ENCODE measurements at places on chromosomes 7 and 10.

DNA sequence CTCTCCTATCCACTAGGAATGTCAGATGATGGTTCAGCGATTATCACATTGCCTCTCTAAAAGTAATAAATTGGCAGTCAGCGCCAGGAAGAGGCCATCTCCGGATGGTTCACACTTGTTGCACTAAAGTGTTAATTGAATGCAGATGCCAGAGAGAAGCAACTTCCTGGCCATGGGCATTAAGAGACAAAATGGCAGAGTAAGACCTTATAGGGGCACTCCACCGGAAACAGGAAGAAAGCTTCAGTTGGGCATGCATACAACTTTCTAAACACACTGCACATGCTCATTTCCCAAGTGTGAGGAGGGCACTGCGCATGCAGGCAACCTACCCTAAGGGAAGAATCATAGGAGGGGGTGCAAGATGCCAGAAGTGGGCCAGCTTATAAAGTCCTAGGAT is 71.7 kb upstream of the AUTS2 start:
- no peak for DNase-seq

DNA sequence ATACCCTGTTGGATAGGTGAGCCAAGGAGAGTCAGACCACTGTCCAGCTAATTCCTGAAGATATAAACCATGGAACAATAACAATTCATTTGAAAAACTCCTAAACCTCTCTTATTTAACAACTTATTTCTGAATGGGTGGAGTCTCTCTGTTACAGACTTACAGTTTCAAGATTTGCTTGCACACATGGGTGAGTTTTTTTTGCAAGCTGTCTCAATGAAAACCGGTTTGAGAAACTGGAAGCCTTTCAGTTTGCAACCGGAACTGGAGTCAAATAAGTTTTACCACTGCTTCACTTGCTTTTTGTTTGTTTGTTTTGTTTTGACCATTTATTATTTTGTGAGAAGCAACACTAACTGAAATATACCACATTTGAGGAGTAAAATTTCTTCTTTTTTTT is 243.8 kb downstream of the MTERF1 start:
- DNase-seq = no peak

DNA sequence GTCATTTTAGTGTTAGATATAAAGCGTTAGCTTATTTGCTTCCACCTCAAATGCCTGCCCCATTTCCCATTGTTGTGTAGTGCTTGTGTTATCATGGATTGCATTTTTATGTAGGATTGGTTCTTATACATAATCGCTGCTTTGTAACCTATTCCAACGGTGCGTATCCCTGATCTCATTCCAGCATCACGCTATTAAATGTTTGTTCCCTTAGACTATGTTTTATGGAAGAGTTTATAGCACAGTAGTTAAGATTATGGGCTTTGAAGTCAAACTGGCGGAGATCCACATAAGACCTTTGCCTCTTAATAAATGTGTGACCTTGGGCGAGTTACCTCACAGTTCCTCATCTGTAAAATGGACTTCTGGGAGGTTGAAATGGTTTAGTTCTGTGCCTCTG is 34.0 kb upstream of the ELN start:
- DNase-seq = no peak

GRCh38 chr10:73253225-73253555 is 746 bp upstream of the MRPS16 start:
- DNase-seq = no peak

- DNase-seq = no peak
These were observed 32.7 kb upstream of the TARP start for GRCh38 chr7:38306171-38306570.

GRCh38 chr10:81136261-81136660 is 598.6 kb downstream of the SH2D4B start:
- no peak for DNase-seq

- no peak for DNase-seq
These were observed 610.5 kb downstream of the KCNMA1 start for GRCh38 chr10:77027141-77027540.

- DNase-seq = no peak
These were observed 120.8 kb downstream of the PTPN20 start for GRCh38 chr10:47031901-47032465.

DNA sequence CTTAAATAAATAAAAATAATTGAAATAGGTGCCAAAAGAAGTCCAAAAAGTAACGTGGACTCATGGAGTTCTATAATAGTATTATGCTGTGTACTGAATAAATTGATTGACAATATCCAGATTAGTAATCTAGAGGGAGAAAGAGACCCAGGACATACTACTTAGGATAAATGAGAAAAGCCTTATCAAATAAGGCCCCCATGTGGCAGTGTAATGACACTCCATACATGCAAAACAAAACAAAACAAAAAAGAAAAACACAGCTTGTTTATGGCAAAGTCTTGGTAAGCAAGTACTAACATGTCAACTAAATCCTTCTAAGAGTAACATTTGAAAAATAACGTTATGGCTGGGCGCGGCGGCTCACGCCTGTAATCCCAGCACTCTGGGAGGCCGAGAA is 3.6 kb upstream of the RUNDC3B start:
- DNase-seq = no peak

GRCh38 chr7:101940830-101941229 is 123.4 kb downstream of the CUX1 start:
- DNase-seq = no peak

DNA sequence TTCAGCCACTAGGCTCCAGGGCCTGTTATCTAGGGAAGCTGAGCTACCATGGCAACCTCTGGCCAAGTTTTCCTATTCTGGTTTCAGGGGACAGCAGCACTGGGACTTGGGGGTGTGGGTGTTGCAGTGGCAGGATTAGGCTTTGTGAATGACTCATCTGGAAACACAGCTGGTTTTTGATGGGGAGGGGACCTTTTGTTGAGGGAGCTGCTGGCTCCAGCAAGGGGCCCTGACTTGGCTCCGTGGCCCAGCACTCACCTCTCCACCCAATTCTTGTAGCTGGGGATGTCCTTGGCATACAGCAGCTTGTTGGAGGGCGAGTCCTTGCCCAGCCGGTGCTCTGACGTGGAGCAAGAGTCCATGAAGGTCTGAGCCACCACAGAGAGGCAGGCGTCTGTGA is 435.9 kb downstream of the PLXNA4 start:
- no peak for DNase-seq

- DNase-seq = no peak
These were observed 89.3 kb upstream of the ZNF746 start for GRCh38 chr7:149586646-149587645.

GRCh38 chr10:104103956-104104355 is 18.0 kb upstream of the SFR1 start:
- DNase-seq = no peak

DNA sequence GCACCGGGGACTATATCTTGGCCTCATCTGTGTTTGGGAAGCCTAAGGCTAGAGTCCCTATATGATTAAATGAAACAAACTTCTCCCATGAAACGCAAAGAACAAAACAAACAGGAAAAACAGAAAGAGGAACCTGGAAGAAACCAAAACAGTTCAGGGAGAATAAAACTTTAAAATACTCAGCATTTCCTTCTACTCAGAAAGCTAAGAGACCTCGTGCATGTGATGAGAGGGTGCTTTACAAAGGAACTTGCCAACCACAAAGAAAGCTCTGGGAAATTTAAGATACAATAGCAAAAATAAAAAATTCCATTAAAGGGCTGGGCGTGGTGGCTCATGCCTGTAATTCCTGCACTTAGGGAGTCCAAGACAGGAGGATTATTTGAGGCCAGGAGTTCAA is 6.9 kb downstream of the PILRA start:
- no peak for DNase-seq

GRCh38 chr7:138937484-138937883 is 43.7 kb downstream of the KIAA1549 start:
- no peak for DNase-seq

DNA sequence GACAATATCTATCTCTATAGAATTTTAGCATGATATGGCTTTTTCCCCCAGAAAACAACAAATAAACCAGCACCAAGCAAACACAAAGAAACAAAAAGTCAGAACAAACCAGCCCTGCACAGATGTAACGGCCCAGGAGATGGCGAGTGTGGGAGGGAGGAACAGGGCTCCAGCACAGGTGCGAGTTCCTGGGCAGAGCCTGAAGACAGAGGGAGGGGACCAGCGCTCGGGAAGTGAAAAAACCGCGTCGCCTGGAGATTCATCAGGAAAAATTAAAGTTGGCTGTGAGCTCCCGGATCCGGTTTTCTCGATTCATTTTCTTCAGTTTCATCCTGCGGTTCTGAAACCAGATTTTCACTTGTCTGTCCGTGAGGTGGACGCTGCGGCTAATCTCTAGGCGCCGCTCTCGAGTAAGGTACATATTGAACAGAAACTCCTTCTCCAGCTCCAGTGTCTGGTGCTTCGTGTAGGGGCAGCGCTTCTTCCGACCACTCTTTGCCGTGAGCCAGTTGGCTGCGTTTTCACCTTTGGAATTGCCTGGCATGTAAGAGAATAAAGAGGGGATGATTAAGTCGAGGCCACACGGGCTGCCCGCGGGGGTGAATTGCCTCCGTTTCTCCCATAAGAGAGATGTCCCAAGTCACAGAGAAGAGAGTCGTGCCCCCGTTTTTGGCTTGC is 2.3 kb downstream of the HOXA10 start:
- DNase-seq = no peak

- DNase-seq = no peak
These were observed 36.6 kb upstream of the SRGN start for GRCh38 chr10:69051303-69051702.

DNA sequence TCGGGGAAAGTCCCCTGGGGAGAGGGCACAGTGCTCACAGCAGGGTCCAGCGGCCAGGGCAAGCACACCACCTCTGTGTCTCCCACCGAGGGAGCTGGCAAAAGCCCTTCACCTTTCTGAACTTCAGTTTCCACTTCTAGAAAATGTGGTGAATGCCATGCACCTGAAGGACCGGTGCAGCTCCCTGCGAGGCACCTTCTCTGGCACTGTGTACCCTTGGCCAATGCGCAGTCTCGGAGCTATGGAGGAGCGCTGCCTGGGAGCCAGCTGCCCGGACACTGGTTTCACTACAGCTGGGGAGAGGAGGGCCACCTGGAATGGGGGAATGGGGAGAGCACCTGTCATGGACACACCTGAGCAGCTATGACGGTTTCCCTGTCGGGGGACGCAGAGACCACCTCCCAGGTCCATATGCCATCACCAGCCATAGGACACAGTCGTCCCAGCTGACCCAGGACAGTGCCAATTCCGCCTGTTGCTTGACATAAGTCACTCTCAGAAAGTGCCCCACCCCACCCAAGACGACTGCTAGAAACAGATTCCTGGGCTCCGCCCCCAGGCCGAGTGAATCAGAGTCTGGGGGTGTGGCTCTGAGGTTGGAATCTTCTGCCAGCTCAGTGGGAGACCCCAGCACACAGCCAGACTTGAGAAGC is 16.8 kb downstream of the RASGEF1A start:
- DNase-seq = no peak

GRCh38 chr10:93406364-93407145 is 75.6 kb downstream of the MYOF start:
- DNase-seq = no peak

- DNase-seq = no peak
These were observed 90.1 kb upstream of the ANKRD1 start for GRCh38 chr10:91010952-91011351.

- DNase-seq = no peak
These were observed 34.7 kb downstream of the DDIT4 start for GRCh38 chr10:72308320-72308987.

DNA sequence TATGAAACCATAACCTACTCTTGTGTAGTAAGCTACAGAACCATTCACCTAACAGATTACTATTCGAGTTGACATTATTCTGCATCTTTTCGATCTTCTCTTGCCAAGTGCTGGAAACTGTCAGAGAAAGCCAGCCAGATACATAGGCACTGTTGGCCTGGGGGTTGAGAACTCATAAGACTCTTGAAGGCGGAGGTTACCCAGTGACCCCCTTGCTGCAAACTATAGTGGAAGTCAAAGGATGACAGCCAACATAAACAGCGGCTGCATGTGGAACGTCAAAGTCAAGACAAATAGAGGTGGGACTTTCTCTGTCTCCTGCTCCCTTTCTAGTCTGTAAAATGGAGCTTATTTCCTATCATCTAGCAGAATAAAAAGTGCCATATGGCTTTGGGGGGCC is 394.2 kb downstream of the LRMDA start:
- DNase-seq = no peak

DNA sequence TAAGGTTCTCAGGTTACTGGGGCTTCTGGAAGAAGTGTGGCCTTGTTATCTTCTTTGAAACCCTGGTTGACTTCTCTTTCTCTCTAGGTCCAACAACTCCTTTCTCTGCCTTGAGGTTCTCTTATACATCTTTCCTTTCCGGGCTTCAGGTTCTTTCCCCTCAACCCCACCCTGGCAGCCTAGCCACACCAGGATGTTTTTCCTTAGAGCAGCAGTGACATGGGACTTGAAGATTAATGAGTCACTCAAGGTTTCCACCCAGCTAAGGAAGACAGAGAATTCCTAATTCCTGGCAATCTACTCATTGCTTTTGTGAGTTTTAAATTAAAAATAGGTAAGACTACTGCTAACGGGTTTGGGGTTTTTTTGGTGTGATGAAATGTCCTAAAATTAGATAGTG is 121.8 kb upstream of the HPS1 start:
- no peak for DNase-seq

- DNase-seq = no peak
These were observed 33.5 kb downstream of the PROSER2 start for GRCh38 chr10:11856678-11857077.

GRCh38 chr10:124719213-124719851 is 24.8 kb downstream of the FAM53B start:
- peak; percentile 85 for DNase-seq

- DNase-seq = no peak
These were observed 10.5 kb downstream of the ST8SIA6 start for GRCh38 chr10:17443707-17444387.

DNA sequence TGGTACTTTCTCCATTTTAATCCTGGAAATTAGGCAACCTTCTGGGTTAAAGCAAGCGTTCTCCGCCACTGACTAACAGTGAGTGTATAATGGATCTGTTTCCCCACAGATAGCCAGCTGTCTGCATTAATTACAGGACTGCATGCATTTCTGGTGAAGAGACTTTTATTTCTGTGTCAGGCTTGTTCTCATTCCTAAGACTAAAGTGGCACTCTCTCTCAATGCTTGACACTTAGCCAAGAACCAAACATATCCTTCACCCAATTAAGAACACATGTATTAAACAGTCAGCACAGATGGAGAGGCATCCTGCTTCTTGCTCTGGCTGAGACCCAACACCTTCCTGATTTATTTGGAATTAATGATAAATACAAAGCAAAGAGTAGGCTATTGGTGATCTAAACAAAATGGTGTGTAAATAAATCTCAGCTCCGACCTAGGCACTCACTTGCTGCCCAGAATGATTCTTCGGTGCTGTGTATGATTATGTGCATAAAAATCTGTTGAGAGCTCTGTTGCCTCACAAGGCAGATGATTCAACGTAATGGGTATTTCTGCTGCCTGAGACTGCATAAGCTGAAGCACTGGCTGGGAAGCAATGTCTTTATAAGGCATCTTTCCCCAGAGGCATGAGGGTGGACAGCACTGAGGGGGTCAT is 16.8 kb downstream of the CALU start:
- no peak for DNase-seq

GRCh38 chr7:50560865-50561351 is 4.3 kb downstream of the DDC start:
- DNase-seq = no peak

Measured in hippocampal formation (tissue), 2 donors.